ENCODE measurements at places on chromosomes 4 and X.

GRCh38 chr4:6910340-6910959 is 824 bp downstream of the TBC1D14 start:
- no peak for DNase-seq

- no peak for DNase-seq
These were observed 123.0 kb downstream of the CHRNA9 start for GRCh38 chr4:40458109-40458508.

- DNase-seq: no peak
These were observed 50.6 kb upstream of the RAPGEF2 start for GRCh38 chr4:159052315-159052714.

GRCh38 chr4:128298852-128299251 is 11.2 kb upstream of the PGRMC2 start:
- no peak for DNase-seq

DNA sequence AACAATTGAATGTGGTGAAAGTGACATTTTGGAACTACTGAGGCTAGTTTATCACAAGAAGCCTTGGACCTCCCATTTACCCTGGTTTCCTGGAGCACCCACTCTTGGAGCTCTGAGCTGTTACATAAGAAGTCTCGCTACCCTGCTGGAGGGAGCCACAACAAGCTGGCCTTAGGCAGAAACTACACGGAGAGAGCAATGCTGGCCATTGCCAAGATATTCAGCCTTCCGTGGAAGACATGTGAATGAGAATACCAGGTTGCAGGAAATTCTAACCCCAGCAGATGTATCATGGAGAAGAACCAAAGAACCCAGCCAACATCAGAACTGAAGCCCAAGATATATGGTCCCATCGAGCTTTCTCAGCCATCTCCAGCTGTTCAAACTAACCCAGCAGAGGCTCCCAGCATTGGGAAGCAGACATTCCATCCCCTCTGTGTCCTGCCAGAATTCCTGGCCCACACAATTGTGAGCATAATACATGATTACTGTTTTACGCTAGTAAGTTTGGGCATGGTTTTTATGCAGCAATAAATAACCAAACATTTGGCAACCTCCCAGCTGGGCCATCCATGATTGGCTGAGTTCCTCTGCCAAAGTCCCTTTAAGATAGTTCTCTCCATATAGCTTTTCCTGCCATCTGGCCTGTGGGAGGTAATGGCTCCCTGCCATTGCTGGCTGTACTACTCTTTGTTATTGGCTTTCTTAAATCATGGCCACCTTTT is 17.9 kb upstream of the PDE5A start:
- no peak for DNase-seq

- no peak for DNase-seq
These were observed 12.8 kb downstream of the SCARB2 start for GRCh38 chr4:76200771-76201231.

DNA sequence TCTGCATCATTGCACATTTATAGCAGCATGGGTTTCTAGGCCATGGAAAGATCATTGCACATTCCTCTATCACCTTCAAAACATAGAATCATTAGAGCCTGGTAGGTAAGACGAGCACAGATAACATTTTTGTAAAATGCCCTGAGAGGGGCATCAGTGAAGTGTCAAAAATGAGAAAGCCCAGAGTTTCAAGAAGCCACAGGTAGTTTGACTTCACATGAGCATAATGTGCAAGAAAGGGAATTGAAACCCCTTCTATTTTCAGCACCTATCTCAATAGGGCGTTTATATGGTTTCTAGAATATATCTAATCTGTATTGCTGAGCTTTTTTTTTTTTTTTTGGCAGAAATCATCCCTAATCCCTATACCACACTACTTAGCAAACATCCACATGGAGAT is 2441.7 kb downstream of the ARAP2 start:
- DNase-seq: no peak

GRCh38 chrX:111071542-111072277 is 24.3 kb upstream of the PAK3 start:
- no peak for DNase-seq

GRCh38 chr4:185004562-185005218 is 13.6 kb upstream of the HELT start:
- no peak for DNase-seq

GRCh38 chrX:27998666-27999065 is 17.4 kb upstream of the DCAF8L1 start:
- DNase-seq: no peak

GRCh38 chrX:68114573-68115129 is 318.6 kb downstream of the OPHN1 start:
- DNase-seq: no peak

DNA sequence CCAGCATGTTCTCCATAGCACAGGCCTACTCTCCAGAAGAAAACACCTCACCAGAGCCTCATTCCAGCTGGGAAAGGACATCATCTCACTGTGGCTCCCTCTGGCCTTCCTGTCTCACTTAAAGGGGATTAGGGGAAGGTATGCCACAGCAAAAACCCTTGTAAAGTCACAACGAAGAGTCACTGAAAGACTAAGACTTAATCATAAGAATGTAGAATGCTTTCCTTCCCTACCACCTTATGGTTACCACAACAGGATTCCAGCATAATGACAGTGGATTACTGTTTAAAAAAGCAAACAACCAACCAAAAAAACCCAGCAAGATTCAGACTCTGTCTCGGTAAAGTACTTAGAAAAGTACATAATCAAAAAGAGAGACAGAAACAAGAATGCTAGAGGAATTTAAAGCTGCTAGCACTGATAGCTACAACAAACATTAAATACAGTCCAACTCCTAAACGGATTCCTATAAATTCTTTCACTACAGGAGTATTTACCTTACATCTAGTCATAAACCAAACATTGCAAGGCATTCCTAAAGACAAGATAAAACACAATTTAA is 75.1 kb downstream of the BANK1 start:
- DNase-seq: no peak

DNA sequence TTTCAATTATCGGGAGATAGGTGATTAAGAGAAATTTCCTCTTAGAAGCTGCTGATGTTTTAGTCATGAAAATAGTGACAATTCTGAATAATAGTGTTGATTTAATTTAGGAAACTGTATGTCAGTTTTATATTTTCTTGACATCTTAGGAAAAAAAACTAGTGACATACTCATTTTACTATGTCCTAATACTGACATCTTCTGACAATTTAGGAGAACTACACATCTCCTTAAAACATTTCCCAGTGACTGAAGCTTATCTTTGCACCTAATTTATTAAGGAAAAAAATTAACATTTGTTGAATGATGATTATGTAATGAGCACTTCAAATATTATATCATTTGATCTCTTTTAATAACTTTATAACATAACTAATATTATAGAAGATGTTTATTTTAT is 42.0 kb upstream of the RBMXL3 start:
- DNase-seq: no peak

GRCh38 chrX:29435396-29435795 is 780.0 kb upstream of the MAGEB2 start:
- DNase-seq: no peak

DNA sequence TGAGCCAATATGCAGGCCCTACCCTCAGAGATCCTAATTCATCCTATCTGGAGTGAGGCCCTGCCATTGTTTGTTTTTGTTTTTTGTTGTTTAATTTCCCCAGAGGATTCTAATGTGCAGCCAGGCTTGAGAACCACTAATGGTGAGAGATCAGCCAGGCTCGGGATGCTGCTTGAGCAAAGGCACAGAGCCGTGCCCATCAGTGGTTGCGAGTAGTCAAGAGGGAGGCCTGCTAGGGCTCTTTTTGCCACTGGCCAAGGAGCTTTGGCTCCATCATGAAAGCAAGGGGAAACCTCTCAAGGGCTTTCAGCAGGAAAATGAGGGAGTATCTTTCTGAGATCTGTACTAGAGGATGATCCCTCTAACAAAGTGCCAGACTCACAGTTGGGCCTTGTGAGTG is 2.7 kb downstream of the TCEANC start:
- DNase-seq: no peak

- no peak for DNase-seq
These were observed 476.6 kb downstream of the GRXCR1 start for GRCh38 chr4:43369036-43369594.

GRCh38 chrX:97704881-97705280 is 821.2 kb downstream of the RPA4 start:
- no peak for DNase-seq

DNA sequence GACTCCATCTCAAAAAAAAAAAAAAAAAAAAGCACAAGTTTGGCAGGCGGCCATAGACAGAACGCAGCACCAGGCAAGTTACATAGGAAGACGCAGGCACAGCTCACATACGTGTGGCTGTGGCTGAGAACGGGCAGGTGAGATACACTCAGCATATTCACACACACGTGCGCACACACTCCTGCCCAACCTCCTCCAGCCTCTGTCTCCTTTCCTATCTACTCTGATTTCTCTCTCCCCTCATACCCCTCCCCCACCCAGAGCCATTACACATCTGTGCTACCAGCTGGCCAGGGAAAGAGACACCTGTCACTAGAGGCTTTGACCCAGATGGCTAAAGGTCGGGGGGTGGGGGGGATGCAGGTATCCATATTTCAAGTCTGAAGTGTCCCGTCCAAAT is 2.2 kb upstream of the SLC38A5 start:
- no peak for DNase-seq

GRCh38 chr4:1061056-1061700 is 49.8 kb downstream of the FGFRL1 start:
- DNase-seq: no peak

Measured in osteocyte (in vitro differentiated cells).